Naive thymus-derived CD8-positive, alpha-beta T cell (primary cell): ENCODE measurements at places on chromosomes 4 and X.

DNA sequence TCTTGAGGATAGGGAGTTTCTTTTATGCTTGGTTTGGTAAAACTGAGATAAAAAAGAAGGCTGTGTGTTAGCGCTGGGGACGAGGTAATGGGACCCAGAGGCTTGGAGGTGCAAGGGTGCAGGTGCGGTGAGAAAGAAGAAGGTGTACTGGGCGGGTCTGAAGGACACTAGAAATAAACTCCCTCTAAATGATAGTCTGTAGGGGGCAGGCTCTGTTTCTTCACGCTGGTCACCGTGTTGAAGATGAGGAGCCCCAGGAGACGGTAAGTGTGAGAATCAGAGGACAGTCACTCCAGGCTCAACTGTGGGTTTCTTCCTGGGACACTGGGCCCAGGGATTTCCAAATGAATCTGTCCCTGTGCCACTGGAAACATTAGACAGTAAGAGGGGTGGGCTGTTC is 131.4 kb downstream of the SORBS2 start:
- DNase-seq: no peak

- no peak for DNase-seq
These were observed 116.7 kb downstream of the GPC3 start for GRCh38 chrX:133868682-133869081.

- no peak for DNase-seq
These were observed 74.5 kb upstream of the HS3ST1 start for GRCh38 chr4:11503166-11503565.

- no peak for DNase-seq
These were observed 4.8 kb downstream of the CPE start for GRCh38 chr4:165383591-165384073.

DNA sequence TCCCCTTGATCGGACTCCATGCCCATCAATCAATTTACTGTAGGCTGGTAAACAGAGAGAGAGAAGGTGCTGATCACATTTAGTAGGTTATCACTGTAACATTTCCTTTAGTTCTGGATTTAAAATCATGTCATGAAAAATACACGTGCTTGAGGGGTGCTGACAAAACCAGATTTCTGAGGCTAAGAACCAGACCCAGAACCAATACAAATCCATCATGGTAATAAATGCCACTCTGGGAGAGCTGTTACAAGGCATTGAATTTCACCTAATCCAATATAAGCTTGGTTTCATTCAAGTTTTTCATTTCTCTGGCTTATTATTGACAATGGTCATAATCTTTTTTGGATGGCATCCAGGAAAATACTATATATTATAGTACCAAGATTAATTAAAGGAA is 54.5 kb downstream of the FBXO8 start:
- DNase-seq: no peak

- DNase-seq: no peak
These were observed 595.4 kb upstream of the AGA start for GRCh38 chr4:178037459-178038214.

GRCh38 chr4:122798101-122798500 is 28.5 kb upstream of the FGF2 start:
- no peak for DNase-seq

DNA sequence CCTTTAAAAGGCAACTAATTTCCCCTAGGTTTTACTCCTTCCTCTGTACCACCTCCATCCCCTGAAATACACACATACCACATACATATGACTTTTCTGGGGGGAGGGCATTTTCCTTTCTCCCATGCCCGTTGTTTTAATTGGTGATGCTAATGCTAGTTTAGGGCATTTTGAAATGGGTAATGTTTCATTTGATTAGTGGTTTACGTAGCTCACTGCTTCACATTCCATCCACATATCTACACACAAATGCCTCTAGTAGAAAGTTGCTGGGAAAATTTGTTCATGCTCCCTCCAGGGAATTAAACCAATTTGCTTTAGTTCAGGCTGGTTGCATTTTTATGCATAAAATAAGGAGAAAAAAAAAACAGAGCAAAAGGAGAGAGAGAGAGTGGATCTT is 231.2 kb downstream of the FRAS1 start:
- no peak for DNase-seq

- no peak for DNase-seq
These were observed 51.0 kb downstream of the NSG1 start for GRCh38 chr4:4437798-4438470.

DNA sequence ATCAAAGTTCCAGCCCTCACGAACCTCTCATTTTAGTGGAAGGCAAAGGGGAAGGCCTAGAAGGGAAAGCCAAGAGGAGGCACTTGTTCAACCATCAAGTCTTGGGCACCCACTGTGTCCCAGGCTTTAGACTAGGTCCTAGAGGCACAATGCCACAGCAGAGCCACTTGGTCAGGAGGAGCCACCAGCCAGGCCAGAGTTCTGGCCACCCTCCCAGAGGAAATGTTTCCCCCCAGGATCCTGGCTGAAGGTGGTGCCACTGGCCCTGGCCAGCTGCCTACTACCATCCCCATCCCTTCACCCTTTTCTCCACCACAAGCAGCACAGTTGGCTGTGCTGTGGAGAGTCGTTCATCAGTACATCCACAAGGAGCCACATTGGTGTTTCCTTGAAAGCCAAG is 34.3 kb upstream of the XPNPEP2 start:
- no peak for DNase-seq

DNA sequence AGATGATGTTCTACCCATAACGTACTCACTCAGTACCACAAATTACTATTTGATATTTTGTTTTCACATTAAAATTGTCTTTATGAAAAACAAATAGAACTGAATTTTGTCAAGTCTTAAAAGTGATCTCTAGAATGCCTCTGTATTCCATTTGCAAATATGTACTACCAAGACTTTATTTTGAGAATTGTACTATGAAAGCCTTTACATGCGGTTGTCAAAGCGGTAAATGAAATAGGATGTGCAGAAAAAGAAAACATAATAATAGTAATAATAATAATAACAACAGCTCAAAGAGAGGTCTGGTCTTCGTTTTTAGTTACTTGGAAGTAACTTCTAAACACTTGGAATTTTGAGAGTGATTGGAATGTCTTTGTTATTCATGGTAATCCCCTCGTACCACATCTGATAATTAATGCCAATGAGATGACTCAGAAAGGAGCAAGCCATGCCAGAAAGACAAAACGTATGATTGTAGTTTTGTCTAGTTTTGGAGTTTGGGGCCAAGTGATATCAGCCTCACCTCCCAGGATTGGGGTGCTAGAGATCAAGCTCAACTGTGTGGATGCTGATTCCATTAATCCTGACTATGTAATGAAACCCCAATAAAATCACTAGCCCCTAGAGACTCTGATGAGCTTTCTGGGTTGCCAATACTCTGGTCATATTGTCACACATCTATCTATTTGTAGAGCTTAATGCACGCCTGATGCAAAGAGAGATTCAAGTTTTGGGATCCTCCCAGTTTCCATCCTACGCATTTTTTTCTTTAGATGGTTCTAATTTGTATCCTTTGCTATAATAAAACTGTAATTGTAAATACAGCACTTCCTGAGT is 20.2 kb upstream of the CTSO start:
- DNase-seq: no peak
